ENCODE measurements at places on chromosomes 7 and 10.

DNA sequence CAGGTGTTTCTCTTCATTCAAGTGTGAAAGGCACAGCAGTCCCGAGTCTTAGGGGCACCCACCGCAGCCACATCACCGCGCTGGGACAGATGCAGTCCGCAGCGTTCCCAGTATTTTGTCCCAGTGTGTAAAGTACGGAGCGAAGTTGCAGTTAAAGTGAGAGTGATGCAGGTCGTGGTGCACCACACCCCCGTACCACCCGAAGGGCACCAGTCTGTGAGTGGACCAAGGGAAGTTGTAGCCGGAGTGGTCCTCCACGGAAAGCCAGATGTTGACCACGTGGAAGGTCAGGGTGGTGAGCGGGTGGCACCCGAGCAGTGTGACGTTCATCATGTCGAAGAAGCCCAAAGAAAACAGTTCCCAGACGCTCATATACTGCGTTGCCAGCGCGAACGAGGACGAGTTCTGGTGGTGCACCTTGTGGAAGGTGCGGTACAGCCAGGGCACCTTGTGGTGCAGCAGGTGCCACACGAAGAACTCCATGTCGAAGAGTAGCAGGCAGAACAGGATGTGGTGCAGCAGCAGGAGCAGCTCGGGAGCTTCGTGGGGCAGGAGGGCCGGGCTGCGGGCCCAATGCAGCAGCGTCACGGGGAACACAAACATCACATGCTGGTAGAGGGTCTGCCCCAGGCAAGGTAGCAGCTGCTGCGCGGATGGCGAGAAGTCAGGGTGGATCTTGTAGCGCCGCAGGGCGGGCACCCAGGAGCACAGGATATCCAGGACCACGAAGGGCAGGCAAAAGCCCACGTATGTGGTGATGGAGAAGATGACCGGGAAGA, 526 bp downstream of the CH25H start:
- no peak for DNase-seq

DNA sequence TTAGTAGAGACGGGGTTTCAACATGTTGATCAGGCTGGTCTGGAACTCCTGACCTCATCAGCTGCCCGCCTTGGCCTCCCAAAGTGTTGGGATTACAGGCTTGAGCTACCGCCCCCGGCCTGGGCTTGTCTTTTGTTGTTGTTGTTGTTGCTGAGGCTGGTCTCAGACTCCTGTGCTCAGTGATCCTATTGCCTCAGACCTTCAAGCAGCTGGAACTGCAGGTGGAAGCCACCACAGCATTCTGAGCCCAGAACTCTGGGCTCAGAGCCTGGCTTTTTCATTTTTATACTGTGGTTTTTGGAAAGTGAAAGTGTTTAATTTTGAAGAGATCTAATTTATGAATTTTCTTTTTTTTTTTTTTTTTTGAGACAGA, 16.2 kb upstream of the DNAJB6 start:
- no peak for DNase-seq

DNA sequence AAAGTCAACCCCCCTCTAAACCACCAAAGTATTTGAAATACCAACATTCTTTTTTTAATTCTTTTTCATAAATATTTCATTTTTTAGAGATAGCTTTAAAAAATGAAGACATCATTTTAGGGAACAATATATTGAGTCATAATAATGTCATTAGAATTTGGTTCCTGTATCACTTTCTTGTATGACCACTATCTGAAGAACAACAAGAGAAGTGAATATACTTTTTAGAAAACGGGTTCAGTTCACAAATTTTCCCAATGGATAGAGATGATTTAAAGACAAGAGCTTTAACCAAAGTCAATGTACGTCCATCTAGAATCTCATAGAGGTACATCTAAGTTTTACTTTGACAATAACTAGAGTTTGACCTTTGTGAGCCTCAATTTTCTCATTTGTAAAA, 48.2 kb downstream of the CUBN start:
- no peak for DNase-seq

DNA sequence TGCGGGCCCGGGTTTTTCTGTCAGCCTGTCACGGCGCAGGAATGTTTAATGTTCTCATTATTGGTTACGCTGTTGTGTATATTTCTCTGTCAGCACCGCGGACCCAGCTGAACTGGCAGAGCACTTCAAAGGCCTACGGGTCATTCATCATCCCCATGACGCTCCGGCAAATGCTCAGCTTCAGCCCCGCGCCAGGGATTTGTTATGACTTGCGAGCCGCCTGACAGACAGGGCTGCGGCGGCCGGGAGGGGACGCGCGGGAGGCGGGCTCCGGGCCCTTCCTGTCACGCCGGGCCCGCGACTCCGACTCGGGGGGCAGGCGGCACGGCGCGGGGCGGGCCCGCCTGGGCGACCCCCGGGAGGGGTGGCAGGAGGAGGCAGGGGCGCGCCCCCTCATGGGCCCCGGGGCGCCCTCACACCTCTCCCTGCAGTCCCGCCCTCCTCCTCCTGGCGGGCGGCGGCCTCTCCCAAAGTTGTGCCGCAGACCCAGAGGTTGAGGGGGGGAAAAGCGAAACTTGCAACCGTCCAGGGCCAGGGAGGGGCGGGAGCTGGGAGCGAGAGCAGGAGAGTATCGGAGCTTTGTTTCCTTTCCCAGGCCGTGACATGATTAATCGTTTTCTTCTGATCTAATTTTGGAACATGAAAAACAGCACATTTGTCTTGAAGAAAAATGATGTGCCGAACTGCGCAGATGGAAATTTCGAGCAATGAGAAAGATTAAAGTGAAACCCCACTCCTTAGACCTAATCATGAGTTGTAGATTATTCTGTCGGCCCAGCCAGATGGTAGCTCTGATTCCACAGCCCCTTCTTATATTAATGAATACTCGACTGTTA, 59.3 kb upstream of the COMTD1 start:
- peak; percentile 23 for DNase-seq
